HFFc6 (cell line): ENCODE measurements at places on chromosomes 7 and 10.

DNA sequence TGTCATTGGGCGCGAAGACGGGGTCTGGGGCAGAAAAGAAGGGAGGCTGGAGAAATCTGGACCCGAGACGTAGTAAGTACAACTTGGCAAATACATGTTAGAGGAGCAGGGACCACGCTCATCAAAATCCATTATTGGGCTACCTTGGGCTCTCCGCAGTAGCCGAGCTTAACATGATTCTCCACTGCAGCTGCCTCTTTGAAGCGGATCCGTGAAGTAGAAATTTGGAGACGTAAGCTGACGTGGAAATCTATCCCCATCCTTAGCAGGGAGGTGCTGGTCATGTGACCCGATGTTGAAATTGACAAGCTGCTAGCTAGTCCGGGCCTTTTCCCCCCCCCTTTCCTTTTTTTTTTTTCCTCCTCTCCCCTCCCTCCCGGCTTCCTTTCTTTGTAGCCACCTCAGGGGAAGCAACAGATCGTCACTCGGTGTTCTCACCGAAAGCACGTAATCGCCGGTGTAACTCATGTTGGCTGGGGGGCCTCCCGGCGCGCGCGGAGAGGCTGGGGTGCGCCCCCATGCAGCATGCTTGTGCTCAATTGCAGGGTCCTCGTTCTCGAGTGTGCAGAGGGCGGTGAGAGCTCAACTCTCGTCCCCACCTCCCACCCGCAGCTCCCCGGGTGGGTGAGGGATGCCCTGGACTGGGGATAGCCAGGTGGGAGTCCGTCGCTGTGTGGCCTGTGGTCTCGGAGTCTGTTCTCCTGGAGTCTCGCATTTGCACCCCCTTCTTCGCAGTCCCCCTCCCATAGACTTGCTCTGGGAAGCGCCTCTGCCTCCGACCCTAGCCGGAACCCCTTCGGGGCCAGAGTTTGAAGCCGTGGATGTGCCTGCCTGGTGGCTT is at the start of gene HOXA11:
HOXA11 (minus strand) TSS at position 220 of the 841 bp plus-strand sequence; CDS start at position 132, 88 bp downstream.
- DNase-seq = peak; percentile 97

DNA sequence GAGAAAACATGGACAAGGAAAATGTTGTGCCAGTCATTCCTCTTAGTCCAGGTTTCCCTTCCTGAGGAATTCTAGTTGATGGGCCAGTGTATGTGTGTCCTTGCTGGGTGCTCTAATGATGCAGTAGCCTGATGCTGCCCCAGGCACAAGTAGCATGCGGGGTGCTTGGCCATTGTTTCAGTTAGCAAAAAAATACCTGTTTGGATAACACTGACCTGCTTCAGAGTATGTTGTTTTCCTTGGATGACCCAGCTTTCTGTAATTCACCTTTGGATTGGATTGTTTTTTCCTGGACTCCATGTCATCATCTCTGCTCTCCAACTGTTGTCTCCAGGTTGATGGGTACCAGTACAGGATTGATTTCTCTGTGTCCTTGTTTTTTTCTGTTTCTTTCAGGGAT is 169.2 kb downstream of the SND1 start:
- DNase-seq = no peak

GRCh38 chr7:93327006-93327633 is 95.0 kb downstream of the VPS50 start:
- DNase-seq = peak; percentile 87

GRCh38 chr10:43124094-43124521 is 14.1 kb upstream of the CSGALNACT2 start:
- DNase-seq = no peak

DNA sequence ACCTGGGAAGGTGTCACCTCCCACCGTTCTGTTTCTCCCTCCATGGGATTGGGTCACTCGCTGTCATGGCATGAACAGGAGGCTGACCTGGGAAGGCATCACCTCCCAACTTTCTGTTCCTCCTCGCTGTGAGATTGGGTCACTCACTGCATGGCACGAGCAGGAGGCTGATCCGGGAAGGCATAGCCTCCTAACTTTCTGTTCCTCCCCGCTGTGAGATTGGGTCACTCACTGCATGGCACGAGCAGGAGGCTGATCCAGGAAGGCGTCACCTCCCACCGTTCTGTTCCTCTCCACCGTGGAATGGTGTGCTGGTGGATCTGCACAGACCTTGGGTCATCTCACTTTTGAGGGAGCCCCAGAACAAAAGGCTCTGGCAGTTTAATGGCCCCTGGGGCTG is 239.2 kb upstream of the PRKCQ start:
- no peak for DNase-seq

DNA sequence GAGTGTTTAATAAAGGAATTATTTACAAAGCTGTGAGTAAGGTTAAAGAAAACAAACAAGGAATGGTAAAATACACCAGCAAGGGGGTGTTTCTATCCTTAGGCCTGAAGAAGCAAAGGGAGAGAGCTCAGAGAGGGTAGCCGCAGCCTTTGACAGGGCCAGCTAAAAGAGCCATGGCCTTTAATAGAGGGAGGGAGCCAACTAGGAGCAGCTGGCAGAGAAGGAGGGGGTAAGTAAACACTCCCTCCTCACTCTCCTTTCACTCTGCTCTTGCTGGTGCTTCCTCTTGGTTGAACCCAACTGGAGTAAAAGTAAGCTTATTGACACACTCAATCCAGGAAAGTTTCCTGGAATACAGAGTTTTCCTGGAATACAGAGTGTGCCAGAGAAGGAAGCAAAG is 87.5 kb downstream of the CH25H start:
- no peak for DNase-seq

DNA sequence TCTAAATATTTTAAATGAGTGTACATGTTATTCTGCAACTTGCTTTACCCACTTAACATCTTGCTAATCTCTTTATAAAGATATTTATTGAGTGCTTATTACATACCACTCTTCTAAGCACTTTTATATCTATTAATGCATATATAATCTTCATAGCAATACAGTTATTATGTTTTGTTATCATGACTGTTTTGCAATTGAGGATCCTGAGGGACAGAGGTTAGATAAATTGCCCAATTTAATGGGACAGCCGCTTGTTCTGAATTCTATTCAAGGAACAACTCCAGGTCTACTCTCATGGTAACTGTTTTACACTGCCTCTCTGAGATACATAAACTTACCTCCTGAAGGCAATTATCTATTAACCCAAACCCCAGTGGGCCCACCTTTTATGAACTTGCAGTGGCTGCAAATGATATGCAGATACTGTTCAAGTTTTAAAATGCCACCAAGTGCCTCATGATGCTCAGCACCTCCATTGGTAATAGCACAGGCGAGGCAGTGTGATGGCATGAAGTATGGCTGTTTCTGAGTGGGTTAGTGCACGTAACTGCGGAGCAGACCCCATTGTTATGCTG is 60.5 kb downstream of the PON1 start:
- DNase-seq = no peak

- no peak for DNase-seq
Measured at GRCh38 chr10:33773253-33773573, 438.7 kb upstream of the NRP1 start.

GRCh38 chr7:90869335-90869734 is 273.2 kb downstream of the CDK14 start:
- no peak for DNase-seq

DNA sequence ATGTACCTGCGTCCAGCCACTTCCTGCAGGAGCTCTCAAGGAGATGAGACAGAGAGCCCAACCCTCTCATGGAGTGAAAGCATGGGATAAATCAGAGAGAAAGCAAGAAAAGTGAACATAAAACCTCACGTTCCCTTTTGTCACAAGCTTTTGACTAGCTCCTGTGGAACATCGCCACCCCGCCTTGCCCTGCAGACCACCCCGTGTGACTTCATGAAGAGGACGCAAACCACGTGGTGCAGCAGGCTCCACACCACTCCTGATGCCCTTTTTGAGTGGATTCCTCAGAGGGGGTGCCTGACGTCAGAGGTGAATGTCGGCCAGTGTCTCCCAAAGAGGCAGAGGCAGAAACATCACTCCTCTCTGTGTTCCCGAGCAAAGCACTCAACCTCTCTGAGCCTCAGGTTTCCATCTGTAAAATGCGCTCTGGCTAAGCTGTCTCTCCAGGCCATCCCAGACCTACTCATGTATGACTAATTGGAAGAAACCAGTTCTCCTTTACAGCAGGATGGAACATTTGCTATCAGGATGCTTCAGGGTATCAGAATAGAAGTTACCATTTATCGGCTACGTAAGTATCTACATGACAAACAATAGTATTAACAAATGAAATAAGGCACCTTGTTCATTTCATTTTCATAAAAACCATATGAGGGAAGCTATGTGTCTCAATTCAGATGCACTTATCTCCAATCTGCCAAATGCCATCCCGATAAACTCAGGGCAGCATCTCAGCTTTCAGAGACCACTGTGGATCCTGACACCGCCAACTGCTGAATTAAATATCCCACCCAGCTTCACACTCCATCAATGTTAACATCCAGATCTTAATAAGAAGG is 5.3 kb downstream of the ZNF488 start:
- DNase-seq = no peak

DNA sequence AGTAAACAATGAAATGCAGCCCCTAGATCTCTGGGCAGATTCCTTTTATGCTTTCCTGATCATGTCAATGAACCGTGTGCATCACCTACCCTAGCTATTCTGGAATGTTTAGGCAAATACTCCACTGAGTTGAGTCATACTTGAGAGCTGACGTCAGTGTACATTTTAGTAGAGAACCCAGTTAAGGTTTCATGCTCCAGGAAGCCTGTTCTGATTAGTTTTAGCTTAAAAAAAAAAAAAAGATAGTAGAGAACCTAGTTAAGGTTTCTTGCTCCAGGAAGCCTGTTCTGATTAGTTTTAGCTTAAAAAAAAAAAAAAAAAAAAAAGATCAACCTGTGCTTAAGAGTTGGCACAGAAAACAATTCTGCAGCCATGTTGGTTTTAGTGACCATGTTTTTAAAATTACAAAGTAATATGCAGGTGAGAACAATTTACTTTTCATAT is 3.7 kb upstream of the MCU start:
- DNase-seq = peak; percentile 76

GRCh38 chr10:106440767-106441166 is 723.7 kb downstream of the SORCS1 start:
- DNase-seq = no peak

DNA sequence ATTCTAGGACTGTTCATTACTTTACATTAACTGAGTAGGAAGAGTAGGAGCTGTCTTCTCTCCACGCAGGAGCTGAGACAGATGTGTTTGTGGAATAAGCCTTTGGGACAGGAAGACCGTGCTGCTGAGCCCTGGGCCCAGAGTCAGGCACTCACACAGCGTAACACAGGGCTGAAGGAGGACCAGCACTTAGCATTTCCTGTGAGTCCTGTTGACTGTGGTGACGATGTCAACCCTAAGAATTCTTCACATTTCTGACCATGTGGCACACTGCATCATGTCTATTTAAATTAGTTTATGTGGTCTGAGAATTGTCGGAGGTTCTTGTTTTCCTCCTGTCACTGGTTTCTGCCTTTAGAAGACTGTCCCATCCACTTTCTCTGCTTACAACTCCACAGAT is 117.2 kb downstream of the PIP4K2A start:
- DNase-seq = no peak

GRCh38 chr10:111612273-111612672 is 535.4 kb downstream of the ADRA2A start:
- no peak for DNase-seq

- no peak for DNase-seq
Measured at GRCh38 chr10:132849546-132850031, 63.6 kb upstream of the NKX6-2 start.

- no peak for DNase-seq
Measured at GRCh38 chr10:86535132-86535882, 13.7 kb upstream of the WAPL start.

DNA sequence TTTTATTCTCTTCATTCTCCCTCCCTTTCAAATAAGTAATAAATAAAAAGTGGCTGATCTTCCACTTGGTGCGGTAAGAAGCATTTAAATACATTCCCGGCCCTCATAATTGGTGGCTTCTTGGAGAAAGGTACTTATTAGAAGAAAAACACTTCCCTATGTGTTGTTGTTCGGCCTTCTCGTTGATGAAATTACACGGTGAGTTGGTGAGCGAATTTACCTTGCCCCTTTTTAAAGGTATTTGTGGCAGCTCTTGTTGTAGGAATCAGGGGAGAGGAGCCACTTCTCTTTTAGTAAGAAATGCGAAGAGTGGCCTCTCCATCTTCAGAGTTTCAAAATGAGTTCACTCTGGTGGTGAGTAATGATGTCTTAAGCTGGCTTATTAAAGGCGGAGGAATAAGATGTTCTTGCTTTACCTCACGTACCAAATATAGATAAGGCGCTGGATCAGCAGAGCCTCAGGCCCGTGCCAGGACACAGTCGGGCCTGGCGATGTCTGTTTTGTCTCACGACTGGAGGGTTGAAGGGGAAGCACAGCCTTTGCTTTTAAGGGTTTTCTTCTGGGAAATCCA is 135.9 kb downstream of the CUX1 start:
- DNase-seq = peak; percentile 75

DNA sequence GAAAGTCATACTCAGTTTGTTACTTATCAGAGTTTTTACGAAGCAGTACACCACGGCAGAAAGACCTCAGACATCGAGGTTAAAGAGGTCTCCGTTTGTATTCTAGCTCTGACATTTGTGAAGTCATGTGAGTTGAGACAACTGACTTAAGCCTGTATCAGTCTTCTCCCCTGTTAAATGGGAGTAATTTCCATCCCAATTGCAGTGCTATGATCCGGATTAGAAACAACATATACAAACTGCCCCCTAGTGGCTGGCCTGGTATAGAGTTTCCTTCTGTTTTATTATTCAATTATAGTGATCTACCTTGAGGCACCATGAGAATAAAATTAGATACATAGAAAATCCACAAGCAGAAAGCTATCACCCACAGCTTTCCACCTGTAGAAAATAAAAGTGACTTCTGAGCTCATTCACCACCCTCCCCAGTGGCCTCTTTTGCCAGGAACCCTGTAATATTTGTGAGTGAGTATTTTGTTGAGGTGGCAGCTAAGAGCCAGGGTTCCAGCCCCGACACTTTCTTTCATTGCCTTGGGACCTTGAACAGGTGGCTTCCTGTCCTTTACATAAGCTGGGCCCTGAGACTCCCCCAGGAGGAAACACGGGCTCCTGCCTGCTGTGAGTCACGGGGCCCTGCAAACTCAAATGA is 607.2 kb upstream of the MGMT start:
- no peak for DNase-seq

DNA sequence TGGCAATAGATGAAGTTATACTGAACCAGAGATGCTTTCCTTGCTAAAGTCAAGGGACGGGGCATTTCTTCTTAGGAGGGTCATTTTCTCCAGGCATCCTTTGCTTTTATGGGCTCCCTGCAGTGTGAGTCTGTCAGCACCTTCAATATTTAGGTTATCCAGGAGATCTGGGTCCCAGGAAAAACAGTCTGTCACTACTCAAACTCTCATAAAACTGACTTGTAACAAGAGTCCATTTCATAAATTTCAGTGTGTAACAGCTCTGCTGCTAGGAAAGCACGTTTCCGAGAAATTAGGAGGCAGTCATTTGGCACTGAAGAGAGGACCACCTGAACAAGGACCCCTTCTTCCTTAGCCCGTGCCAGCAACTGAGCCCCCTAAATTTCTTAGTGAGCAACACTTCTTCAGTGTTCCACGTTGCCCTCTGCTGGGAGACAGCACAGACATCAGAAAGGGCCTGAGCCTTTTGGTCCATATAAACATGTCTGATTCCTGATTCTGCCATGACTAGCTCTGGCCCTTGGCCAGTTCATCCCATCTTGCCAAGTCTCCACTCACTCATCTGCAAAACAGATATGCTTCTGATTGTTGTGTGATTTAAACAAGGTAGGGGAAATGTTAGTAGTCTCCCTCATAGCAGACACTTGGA is 7.2 kb downstream of the GCC1 start:
- peak; percentile 28 for DNase-seq
